ENCODE measurements at places on chromosomes 13 and 19. TPM values are rescaled to one million over a fixed set of nuclear protein-coding genes. Genes with fewer than 3 reads are reported as not detected.

Gene ZNF99
- total RNA-seq = not detected

- no peak for DNase-seq
These were observed 76.6 kb downstream of the ZMYM2 start for GRCh38 chr13:20035130-20035529.

- no peak for DNase-seq
These were observed 72.9 kb downstream of the NHLRC3 start for GRCh38 chr13:39111145-39111544.

Gene MEGF8
- 39.2 TPM for total RNA-seq

GRCh38 chr19:35869327-35870123 lies 1.2 kb downstream of the APLP1 start:
- DNase-seq = peak; percentile 84

DNA sequence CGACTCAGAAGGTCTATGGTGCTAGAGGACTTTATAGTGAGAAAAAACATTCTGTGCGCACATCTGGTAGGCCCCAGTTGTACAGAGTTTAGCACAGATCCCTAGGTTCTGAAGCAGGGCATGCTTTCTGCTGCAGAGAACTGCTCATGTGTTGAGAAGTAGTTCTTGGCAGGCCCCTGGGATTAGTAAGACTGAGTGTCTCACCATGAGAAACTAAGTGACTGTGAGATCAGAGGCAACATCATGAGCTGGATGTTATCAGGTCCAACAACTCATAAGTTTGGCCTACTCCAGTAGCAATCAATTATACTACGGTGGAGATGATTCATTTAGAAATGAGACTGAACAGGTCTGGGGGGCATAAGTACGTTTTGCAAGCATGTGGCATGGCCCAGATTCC lies 507.4 kb upstream of the KLF12 start:
- DNase-seq = no peak

- no peak for DNase-seq
These were observed 34.4 kb downstream of the DHRS12 start for GRCh38 chr13:51769455-51770127.

DNA sequence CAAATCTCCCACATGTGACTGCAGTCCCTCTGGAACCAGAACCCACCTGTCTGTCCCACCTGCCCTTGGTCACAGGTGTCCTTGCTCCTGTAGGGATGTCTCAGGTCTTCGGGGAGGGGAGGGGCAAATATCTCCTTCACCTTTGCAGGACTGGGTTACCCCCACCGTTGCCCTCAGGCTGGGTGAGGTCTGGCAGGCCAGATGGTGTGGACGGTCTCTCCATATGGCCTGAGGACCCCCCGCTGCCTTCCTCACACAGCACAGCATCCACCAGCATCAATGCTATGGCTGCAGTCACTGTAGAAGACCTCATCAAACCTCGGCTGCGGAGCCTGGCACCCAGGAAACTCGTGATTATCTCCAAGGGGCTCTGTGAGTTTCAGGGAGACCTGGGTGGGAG lies 10.0 kb downstream of the SLC5A5 start:
- no peak for DNase-seq

GRCh38 chr13:26423629-26424028 lies 133.9 kb upstream of the WASF3 start:
- no peak for DNase-seq

DNA sequence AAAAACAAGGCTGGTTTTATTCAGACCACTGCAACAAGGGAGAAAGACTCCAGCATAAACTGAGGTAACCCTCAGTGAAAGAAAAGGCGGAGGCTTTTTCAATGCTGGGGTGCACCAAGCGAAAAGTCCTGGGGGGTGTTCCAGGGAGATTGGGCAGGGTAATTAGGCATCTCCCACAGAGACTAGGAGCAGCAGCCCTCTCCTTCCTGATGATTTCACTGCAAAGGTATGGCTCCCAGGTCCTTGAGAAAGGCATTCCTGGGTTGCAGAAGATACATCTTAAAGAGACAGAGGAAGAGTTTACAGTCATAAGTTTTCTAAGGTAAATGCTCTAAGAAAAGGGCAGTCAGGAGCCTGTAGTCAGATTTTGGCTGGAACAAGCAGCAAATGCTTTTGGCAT lies 412.0 kb downstream of the FOXO1 start:
- no peak for DNase-seq

DNA sequence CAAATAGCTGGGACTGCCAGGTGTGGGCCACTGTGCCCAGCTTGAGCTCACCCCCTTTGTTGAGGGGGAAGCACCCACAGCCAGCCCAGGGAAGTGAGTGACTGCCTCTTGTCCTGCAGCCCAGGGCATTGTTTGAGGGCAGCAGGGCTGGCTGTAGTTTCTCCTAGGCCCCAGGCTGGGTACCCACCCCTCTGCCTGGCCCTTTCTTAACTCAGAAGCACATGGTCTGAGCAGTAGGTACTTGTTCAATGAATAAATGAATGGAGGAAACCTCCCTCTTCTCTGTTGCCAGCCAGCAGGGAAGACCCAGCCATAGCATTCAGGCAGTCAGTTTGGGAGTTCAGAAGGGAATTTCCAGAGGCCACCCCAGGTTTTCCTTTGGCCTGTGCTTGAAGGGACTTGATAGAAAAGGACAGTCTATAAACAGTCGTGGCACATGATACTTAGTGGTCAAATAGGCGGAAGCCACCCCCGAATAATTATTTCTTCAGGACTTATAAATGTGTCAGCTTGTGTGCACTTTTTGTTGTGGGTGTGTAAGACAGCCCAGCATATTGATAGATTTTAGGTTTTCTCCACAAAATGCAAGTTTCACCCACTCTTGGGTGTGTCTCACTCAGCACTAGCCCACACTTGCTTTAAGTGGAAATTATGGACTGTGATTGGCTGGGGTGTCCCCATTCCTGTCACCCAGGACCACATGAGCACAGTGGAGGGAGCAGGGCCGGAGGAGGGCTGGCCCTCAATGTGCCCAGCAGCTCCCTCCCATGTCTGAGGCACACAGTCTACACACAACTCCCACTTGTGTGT lies 33.1 kb downstream of the GATAD2A start:
- no peak for DNase-seq

Gene BRME1
- 15.1 TPM for total RNA-seq

Gene NCR1
- not detected for total RNA-seq

DNA sequence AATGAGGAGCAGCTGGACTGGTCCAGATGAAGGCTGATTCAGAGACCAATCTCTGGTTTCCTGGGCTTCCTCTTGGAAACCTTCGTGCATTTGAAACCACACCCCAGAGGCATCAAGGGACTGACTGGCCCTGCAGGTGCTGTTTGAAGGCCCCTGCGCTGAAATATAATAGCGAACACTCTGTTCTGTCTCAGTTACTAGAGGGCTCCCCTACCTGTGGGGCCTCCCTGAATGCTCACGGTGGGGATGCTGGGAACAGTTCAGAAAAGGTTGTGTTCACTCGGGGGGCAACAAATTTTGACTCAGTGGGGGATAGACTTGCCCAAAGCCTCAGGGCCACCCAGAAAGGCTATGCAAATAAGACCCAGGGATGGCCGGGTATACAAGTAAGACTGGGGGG lies 6.4 kb downstream of the CCDC8 start:
- DNase-seq = no peak

DNA sequence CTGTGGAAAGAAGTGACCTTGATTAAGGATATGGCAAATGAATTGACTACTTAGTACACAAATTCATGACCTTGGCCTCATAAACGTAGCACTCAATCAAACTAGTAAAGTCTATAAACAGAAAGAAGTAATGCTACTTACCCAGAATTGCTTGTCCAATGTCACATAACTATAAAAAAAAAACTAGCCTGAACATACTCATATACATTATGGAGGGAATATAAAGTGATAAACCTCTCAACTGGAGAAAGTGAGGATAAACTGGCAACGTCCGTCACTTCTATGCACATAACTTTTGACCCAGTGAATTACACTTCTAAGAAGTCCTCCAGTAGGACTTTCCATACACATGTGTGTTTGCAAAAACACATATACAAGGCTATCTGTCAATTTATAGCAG lies 7.7 kb upstream of the SERP2 start:
- DNase-seq = no peak

Measured in neural crest cell (in vitro differentiated cells).